ENCODE measurements at places on chromosomes 4 and X.

DNA sequence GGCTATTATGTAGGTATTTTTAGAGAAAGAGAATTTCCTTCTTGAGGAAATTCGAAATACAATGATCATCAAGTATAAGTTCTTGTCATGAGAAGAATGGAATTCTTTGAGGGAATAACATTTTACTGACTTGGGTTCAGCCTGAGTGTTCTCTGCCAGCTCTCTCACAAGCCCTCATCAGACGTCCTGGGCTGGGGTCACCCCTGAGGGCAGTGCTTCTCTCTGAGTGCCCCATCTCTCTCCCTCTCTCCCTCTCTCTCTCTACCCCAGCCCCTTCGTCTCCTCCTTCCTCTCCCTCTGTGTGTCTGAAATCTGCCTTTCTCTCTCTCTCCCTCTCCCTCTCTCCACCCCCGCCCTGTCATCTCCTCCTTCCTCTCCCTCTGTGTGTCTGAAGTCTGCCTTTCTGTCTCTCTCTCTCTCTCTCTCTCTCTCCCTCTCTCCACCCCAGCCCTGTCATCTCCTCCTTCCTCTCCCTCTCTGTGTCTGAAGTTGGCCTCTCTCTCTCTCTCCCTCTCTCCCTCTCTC is 241.7 kb upstream of the PSAPL1 start:
- no peak for DNase-seq

DNA sequence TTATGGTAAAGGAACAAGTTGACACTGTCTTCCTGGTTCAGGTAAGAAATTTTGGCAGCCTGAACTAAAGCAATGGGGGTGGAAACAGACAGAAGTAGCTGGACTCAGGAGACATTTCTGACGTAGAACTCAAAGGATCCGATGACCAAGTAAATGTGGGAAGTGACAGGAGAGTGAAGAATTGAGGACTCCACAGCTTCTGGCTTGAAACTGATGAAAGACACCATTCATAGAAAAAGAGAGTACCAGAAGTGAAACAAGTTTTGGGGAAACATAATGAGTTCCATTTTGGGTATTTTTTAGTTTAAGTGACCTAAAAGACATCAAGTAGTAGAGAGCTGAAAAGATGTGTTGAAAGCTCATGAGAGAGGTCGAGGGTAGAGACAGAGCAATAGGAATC is 5.7 kb downstream of the FAM120C start:
- no peak for DNase-seq

DNA sequence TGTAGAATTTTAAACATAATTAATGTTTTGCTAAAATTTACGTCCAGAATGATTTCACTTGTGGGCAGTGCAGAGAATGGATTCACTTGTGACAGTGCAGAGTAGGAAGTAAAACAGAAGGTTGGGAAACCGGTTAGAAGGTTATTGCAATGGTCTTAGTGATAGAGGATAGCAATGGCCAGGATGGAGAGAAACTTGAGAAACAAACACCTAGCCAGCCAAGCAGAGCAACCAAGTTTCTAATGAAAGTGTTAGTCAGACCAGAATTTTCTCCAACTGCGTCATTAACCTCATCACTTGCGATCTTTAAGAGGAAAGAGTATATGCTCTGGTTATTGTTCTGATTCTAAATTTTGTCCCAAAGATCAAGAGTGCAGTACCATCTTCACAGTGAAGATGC is 50.0 kb upstream of the TBC1D9 start:
- DNase-seq: no peak

GRCh38 chr4:101103381-101104142 is 243.8 kb downstream of the PPP3CA start:
- DNase-seq: no peak

DNA sequence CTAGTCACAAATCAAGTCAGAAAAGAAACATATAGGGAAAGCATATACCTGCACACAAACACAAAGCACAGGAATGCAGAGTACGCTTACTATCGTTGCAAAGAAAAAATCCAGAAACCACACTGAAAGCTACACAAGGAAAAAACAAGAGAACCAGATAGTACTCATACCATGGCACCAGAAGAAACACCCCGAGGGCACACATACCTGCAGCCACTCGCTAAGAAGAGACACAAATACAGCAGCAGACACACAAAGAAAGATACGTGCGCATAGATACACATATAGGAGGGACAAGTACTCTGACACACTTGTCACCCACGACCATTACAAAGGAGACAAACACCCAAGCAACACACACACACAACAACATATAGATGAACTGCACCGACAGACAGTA is 1.4 kb upstream of the SLC38A5 start:
- DNase-seq: no peak

GRCh38 chrX:32533848-32534247 is 677.5 kb downstream of the DMD start:
- no peak for DNase-seq

GRCh38 chrX:136380010-136380769 is 79.4 kb downstream of the ADGRG4 start:
- no peak for DNase-seq

DNA sequence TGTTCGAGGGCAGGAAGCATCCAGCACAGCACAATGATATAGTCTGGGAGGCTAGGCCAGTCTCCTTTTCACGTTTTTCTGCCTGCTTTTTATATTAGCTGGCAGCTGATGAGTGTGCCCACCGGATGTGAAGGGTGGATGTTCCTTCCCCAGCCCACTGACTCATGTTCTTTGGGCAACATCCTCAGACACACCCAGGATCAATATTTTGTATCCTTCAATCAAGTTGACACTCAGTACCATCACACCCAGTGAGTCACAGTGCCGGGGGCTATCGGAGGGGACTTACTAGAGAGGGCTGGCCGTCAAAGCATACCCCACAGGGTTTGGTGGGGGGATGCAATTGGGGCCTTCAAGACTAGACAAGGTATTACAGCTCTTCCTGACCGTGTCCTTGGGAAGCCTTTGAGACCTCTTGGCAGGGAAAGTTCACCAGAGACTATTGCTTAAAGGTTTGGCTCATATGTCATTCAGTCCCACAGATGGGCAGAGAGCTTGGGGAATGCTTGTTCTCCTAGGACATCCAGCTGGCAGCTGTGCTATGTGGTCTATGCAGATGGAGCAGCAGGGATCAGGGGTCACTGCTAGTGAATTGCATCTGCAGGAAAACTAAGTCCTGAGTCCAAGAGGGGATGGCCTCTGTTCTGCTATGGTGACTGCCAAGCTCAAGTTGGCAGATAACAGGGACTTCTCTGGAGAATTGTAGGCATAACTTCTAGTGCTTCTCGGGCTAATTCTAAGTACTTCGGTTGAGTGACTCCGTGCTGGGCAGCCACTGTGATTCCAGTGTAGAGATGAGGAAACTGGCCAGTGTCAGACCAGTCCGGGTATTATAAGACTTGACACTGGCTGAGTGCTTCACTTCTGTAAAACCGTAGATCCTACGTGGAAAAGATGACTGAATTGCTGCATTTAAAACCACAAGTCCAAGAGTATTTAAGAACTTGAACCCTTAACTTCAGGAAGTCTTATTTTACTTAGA is 12.9 kb upstream of the WDR1 start:
- no peak for DNase-seq

- no peak for DNase-seq
These were observed 73.1 kb downstream of the FBXO8 start for GRCh38 chr4:174210354-174210753.

DNA sequence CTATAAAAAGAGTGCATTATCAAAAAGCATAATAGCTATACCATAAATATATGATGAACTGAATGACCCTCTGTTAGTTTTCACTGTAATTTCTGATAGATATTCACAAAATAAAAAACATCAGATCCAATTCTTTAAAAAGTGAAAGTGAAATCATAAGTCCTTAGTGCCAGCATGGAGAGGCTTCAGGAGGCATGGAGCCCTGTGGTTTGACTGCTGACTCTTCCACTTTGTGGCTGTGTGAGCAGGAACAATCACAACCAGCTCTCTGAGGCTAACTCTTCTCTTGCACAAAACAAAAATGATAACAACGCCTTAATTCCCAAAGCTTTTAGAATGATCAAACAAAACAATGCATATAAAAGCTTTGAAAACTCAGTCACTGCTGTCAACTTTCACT is 1143.9 kb downstream of the PDHA2 start:
- no peak for DNase-seq

- no peak for DNase-seq
These were observed 774.0 kb upstream of the POU3F4 start for GRCh38 chrX:82734140-82734539.

GRCh38 chrX:40573763-40574162 is 7.0 kb upstream of the ATP6AP2 start:
- no peak for DNase-seq

- no peak for DNase-seq
These were observed 50.7 kb downstream of the MXRA5 start for GRCh38 chrX:3295731-3296130.

DNA sequence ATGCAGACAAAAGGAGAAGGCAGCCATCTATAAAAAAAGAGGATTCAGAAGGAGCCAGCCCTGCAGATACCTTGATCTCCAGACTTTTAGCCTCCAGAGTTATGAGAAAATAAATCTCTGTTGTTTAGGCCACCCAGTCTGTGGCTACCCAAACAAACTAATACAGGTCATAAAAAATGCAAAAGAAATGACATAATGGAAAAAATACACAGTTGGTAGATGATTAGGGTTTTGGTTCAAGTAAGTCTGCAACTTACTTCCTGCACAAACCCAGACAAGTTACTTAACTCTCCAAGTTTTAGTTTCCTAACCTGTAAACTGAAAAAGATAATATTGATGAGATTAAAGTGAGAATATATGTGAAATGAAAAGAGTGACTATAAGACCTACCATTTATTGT is 11.3 kb downstream of the QDPR start:
- DNase-seq: no peak

DNA sequence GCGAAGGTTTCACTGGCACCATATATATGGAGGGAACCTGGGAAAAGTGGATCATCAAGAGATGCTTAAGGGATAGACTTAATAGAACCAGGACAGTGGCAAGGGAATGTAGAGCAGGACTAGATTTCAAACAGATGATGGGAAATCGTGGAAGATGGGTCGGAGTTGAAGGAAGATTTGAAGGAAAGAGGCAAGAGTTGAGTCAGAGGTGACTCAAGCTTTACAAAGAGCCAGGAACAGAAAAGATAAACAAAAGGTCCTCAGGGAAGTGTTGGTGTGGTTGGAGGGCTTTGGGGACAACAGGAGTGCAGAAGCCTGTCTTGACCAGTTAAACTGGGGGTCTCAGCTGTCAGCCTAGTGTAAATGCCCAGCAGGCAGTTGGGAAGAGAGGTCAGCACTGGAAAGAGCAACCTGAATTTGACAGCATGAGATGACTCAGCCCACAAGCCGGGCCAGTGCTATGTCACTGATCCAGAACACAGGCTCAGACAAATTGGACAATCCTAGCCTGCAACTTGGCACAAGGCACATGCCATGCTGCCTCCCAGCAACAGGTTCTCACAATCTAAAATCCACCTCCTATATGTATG is 230.5 kb downstream of the IDS start:
- DNase-seq: no peak

- no peak for DNase-seq
These were observed 170.6 kb upstream of the S100G start for GRCh38 chrX:16479206-16479869.

DNA sequence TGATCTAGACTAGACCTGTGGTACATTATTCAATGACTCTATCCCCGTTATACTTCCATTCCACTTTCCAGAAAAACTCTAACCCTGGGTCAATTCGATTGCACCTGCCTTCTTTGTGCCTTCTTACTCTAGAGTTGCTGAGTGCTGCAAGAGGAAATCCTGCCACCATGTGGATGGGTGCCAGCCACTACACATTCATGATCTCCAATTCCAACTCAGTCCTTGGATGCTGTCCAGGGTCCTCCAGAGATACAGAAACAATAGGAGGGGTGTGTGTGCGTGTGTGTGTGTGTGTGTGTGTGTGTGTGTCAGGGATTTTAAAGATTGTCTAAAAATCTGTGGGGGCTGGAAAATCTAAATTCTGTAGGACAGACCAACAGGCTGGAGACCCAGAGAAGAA is 42.9 kb upstream of the INTS6L start:
- peak; percentile 67 for DNase-seq

DNA sequence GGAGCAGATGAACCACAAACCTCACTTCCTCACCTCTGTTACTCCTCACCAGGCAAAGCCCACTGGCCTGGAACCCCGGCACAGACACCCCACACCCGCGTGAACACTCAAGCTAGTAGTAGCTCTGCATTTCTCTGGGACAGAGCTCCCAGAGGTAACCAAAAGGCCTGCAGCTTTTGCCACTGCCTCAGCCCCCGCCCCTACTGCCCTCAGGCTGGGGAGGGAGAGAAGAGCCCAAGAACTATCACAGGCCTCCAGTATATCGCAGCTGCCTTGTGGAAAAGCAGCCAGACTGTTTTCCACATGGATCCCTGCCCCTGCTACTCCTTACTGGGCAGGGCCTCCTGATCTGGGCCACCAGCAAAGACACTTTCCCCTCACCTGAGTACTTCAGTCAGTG is 728.7 kb upstream of the ACTRT1 start:
- DNase-seq: no peak

DNA sequence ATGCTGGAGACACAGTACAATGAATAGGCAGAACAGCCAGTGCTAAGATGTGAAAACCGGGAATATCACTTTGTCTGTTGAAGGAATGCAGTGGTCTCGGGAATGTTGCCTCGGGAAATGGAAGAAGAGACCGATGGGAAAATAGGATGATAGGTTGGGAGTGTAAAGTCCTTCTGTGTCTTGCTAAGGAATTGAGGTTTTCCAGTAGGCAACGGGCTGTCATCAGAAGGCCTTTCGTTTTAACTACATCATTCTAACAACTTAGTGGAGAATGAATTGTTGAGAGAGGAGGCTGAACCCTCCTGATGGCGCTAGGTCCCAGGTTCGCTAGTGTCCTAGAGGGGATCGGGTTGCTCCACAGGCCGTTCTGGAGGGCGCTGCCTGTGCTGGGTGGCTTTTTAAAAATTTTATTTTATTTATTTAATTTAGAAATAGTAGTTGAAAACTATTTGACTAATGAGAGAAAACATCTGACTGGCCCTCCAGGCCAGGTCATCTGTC is 730 bp downstream of the VBP1 start:
- DNase-seq: peak; percentile 10

- no peak for DNase-seq
These were observed 8.0 kb upstream of the CCDC110 start for GRCh38 chr4:185479507-185479971.

GRCh38 chr4:128570387-128570975 is 239.0 kb upstream of the JADE1 start:
- no peak for DNase-seq

- DNase-seq: no peak
These were observed 346.4 kb upstream of the FAM241A start for GRCh38 chr4:111798840-111799239.

- no peak for DNase-seq
These were observed 25.9 kb upstream of the LNX1 start for GRCh38 chr4:53617101-53617680.
